ENCODE measurements at places on chromosomes 4 and X.
A peak's percentile ranks its signal among the peaks of the same experiment; 100 is the strongest.

GRCh38 chr4:95178938-95179337 lies 369.8 kb downstream of the UNC5C start:
- DNase-seq = no peak

GRCh38 chrX:151713849-151714248 lies 2.0 kb upstream of the FATE1 start:
- DNase-seq = peak; percentile 3

DNA sequence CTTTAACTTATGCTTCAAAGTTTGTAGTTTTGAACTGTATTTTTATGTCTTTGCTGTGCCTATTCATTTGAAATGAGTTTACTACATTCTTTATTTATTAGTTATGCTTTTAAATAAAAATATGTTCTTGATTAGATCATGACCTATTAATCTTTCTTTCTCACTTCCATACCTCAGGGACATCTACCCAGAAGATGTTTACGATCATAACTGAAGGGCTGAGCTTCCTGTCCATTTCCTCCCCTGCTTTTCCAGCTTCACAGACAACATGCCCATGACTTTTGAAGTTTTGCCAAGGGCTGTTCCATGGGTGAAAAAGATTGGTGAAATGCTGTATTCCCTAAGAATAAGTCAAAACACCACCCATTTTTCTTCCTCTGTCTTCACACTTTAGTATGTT lies 99.7 kb upstream of the DDIT4L start:
- DNase-seq = no peak

GRCh38 chr4:152898606-152899005 lies 37.5 kb upstream of the FHDC1 start:
- DNase-seq = no peak

GRCh38 chr4:93317057-93317456 lies 511.5 kb upstream of the ATOH1 start:
- DNase-seq = no peak

All from activated CD4-positive, alpha-beta T cell treated with anti-CD3 and anti-CD28 coated beads, Interleukin-2, amount 50 U/mL, for 48 hours (primary cell).